ENCODE measurements at places on chromosomes 7 and 10.

GRCh38 chr7:27999829-28000228, 180.8 kb downstream of the JAZF1 start:
- no peak for DNase-seq

- DNase-seq: no peak
Measured at GRCh38 chr7:46949270-46949931, 632.5 kb downstream of the TNS3 start.

DNA sequence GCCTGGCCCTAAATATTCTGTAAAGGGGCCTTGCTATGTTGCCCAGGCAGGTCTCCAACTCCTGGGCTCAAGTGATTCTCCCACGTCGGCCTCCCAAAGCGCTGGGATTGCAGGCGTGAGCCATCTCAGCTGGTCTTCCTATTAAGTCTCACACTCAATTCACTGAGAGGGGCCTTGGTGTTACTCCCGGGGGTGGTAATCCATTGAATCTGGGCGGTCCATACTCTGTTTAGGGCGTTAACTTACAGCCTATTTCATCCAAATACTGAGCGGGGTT, 665 bp upstream of the SRRT start:
- DNase-seq: no peak

DNA sequence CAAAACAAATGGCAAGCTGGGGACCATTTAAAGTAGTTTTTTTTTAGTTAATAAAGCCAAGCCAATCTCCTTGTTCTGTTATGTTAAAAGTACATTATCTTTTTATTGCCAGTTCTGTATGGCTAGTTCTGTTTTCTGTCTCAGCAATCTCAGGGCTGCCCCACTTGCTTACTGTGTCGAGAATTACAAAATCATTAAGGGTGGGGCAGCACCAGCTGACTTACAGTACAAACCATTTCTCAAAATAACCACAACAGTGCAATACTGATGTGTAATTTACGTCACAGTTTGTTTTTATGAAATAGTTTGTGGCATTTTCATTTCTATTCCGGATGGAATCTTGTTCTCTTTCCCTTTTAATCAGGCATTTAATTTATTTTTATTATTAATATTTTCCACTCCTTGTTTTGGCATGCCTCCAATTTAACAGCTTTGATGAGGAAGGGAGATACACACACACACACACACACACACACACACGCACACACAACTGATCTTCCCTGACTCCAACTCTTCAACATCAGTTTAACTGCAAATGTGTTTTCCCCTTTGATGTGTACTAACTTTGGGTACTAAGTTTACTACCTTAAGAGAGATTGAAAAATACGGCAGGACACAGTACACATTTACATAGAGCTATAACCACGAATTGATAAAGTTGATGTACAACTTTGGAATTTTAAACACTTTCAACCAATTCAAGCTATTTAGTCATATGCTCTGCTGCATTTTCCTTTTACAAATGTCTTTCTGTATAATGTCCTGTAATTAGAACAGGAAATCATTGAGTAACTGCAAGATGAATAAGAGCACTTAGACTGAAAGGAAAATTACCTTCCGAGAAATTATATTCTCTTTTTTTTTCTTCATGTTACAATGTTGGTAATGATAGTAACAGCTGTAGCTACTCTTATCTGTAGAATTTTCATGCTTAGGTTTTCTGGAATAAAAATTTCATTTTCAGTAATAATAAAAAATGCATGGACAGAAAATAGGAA, 91.5 kb downstream of the ARID5B start:
- peak; percentile 86 for DNase-seq

GRCh38 chr10:100208276-100208675, 21.1 kb downstream of the CHUK start:
- no peak for DNase-seq

- DNase-seq: no peak
Measured at GRCh38 chr10:131616040-131616439, 284.8 kb upstream of the PPP2R2D start.

Measured in AG09319 (cell line).